Keratinocyte (primary cell): ENCODE measurements at places on chromosomes 1 and 21. TPM values are rescaled to one million over a fixed set of nuclear protein-coding genes. Genes with fewer than 3 reads are reported as not detected.

GCSAML gene
- not detected in 3 replicates for polyA plus RNA-seq

DNA sequence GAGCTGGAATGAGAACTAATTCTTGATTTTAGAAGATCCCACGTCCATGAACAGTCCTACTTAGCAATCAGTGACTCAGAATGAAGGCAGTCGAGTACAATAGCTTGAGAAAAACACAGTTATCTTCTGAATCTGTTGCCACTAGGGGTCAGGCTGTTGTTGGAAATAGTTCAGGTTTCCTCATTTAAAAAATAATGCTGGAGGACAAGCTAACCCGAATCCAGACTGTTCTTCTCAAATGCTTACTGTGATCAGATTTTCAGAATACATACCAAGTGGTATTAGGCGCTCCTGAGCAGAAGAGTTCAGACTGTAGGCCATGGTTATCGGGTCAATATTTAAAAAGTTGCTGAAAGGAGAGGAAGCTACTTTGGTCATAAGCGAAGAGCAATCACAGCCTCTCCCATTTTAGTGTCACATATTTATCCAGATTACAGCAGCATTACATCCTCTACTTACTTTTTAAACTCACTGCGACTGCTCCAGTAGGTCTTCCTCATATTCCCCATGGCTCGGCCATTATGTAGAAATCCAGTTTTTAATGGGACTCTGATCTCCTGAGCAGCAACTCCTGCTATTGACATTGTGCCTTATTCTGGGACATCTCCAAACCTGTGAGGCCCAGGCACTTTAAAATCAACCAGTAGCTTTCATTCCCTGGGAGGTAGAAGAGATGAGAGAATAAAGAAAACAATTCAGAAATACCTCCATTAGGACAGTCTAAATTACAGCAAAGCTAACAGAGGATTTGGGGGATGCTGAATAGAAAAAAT lies 10.9 kb downstream of the ERRFI1 start:
- no peak for DNase-seq

F11R gene
- 201 to 259 TPM (median 224 TPM) in 3 replicates for polyA plus RNA-seq

- DNase-seq: no peak
These were observed 21.9 kb downstream of the DIRAS3 start for GRCh38 chr1:68028566-68028965.

GRCh38 chr1:12618965-12619791 lies 1.2 kb upstream of the DHRS3 start:
- DNase-seq: peak; percentile 85

NES gene
- 0.01 TPM in 2 of 3 replicates, not detected in the other for polyA plus RNA-seq

PTPN22 gene
- polyA plus RNA-seq: 0.07 to 0.39 TPM (median 0.23 TPM) in 3 replicates

GRCh38 chr1:87338566-87338965 lies 9.9 kb downstream of the LMO4 start:
- DNase-seq: no peak

S100A14 gene
- polyA plus RNA-seq: 1,249 to 1,646 TPM (median 1,394 TPM) in 3 replicates

GRCh38 chr1:162734047-162734446 lies 56.5 kb upstream of the HSD17B7 start:
- DNase-seq: no peak
